Activated T-helper 1 cell treated with anti-CD3 and anti-CD28 coated beads, Interleukin-2, amount 50 U/mL, for 16 hours (primary cell): ENCODE measurements at places on chromosomes 2 and 18.

DNA sequence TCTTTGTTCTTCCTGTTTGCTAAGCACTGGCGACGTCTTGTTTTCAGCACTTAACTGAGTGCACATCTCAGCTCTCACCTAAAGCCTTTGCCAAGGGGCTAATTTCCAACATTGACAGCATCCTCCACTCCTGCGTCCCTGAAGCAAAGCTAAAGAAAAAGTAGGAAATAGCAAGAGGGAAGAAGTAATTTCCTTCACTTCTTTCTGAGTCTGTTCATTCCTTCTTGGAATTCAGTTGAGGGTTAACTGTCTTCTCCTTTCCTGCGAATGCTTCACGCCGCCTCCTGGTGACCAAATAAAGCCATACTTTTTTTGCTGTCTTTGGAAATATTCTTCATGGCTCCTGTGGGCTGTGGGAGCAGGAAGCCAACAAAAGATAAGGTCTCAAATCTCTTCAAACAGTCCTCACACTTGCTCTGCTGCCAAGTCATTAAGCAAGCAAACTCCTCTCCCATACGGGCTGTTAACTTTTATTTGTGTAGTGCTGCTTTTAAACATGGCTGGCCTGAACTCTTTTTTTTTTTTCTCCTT lies 100.9 kb downstream of the DPP10 start:
- no peak for DNase-seq

- no peak for DNase-seq
Measured at GRCh38 chr2:237540823-237541222, 25.6 kb upstream of the PRLH start.

DNA sequence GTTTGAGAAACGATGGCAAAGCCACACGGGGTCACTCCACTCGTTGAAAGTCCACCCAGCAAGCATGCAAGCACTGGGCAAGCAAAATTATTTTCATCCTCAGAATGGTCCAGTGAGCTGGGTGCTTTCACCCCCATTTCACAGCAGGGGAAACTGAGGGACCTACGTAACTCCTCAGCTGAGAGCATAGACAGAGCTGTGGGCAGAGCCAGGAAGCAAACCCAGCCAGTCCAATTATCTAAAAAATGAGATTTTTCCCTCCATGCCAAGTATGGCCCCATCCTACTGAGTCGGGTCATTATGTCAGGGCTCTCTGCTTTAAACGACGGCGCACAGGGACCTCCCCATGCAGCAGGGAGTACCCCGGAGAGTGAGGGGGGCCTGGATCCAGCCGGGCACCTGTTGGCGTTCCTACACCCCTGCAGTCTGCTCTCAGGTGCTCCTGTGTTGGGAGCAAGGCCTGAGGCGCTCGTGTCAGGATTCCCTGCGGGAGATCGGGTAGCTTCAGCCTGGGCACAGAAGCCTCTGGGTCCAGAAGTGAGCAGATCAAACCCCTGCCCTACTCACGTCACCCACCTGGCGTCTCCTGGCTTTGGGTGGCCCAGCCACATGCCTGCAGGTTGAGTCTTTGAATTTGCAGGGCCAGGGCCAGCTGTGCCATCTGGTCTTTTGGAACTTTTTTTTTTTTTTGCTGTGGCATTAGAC lies 17.3 kb downstream of the TWIST2 start:
- DNase-seq = no peak

GRCh38 chr2:104840156-104840555 lies 13.8 kb upstream of the POU3F3 start:
- DNase-seq = no peak

DNA sequence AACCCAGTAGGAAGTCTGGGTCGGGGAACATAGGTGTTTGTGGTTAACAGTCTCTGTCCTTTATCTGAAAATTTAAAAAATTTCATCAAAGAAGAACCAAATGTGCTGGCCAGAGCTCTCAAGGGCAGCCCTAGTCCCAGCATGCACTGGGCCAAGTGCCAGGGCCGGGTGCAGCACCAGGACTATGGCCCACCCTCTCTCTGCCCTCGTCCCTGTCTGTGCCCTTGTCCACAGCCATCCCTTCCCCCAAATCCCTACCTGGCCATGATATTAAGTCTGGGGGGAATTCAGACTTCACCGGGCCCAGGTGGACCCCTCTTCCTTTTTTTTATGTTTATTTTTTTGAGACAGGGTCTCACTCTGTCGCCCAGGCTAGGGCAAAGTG lies 14.4 kb upstream of the ZFP36L2 start:
- DNase-seq = no peak

DNA sequence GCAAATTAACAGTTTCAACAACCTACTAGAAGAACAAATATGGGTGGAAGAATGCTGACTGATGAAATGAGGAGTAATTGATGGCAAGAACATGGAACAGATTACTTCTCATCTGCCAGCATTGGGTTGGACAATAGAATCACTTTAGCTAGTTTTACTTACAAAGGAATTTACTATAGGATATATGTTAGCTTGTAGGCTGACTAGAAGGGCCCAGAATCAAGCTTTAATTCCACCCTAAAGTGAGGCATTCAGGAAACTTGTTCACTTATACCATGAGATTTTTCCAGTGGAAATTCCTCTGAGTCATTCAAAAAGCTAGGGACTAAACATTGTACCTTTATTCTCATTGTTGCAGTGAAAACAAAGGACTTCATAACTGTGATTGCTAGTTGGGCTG lies 5.0 kb upstream of the ZSWIM2 start:
- no peak for DNase-seq

DNA sequence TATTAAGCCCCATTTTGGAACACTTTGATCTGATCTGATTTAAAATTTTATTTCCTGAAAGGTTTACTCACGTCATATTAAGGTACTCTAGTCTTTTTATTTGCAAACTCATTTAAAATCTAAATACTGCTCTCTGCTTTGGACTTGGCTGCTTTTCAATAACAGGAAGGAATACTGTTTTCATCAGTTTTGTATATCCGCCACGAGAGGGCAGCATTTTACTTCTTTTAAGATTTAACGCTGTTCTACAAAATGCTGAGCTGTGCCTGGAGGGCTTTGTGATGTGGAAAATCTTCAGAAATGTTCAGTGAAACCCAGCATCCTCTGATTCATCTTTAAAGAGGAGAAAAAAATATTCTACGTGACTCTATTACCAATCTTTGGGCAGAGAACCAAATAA lies 37.5 kb upstream of the SLC38A11 start:
- no peak for DNase-seq

GRCh38 chr2:229372207-229372606 lies 101.1 kb upstream of the PID1 start:
- DNase-seq = no peak

GRCh38 chr2:217270485-217271121 lies 410.7 kb upstream of the TNP1 start:
- DNase-seq = no peak

DNA sequence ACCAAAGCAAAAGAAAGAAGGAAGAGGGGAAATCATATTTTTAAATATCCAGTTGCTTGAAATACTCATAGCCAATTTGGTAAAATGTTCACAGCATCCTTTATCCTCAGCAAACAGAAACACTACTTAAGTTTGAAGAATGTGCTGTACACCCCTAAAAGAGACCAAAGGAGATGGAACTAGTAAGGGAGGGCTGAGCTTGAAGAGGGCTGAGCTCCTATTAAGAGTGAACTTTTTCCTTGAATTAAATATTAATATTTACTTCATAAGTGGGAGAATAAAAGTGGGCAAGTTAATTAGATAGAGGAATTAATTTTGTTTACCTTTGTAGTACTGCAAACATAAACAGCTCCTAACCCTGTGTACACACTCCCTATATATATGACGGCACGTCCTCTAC lies 7.0 kb downstream of the EVX2 start:
- DNase-seq = no peak

DNA sequence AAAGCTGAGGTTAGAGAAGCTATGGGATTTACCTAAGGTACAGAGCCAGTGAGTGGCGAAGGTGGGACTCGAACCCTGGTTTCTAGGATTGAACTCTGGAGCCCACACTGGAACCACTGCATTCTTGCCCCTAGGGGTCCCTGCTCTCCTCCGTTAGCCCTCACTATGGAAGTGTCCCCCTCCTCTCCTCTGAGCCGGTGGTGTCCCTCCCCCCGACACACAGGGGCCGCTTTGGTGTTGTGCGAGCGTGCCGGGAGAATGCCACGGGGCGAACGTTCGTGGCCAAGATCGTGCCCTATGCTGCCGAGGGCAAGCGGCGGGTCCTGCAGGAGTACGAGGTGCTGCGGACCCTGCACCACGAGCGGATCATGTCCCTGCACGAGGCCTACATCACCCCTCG lies 8.5 kb upstream of the GMPPA start:
- no peak for DNase-seq

DNA sequence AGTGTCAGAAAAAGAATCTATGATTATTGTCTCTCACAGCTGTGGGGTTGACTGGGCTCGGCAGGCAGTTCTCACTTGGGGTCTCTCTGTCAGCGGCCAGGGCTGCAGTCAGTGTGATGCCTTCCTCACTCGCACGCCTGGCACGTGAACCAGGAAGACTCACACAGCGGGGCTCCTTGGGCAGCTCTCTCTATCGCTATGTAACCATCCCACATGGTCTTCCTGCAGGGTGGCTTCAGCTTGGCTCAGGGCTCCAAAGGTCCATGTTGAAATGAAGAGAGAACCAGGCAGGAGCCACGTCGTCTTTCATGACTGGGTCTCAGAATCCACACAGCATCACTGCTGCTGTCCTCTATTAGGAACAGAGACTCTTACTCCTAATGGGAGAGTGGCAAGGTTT lies 30.6 kb upstream of the SLC1A4 start:
- DNase-seq = no peak

- DNase-seq = no peak
Measured at GRCh38 chr2:201956361-201956760, 77.3 kb upstream of the FZD7 start.

DNA sequence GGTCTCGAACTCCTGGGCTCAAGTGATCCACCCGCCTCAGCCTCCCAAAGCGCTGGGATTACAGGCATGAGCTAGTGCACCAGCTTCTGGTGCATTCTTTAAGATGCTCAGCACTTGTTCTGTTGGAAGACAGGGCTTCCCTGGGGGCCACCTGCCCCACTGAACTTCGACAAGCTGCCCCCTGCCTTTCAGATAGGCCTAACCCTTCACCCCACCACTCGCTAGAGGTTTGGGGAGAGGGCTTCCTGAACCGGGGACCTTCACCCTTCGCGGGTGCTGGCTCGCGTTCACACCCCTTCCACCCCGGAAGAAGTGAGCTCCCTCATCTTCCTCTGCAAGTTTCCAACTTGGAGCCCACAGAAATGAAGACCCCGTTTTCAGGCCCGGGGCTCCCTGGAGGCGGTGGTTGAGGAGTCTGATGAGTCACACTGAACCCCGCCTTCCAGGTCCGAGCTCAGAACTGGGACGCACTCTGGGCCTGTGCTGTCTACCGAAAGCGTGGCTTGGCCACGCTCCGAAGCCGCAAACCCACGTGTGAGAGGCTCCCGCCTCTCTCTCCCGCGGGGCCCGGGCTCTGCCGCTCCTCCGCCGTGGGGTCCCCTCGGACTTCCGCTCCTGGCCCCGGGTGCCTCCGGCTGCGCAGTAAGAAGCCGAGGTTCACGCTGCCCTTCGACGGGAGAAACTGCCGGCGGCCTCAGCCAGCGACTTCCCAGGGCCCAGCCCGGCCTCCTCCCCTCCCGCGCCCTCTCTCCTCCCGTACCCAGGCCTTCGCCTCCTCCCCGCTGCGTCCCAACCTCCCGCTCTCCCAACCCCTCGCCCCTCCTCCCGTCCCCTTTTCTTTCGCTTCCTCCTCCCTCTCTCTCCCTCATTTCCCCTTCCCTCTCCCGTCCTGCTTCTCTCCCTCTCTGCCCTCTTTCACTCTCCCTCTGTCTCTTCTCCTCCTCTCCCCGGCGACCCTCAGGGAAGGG lies 47.5 kb upstream of the SP3 start:
- no peak for DNase-seq

DNA sequence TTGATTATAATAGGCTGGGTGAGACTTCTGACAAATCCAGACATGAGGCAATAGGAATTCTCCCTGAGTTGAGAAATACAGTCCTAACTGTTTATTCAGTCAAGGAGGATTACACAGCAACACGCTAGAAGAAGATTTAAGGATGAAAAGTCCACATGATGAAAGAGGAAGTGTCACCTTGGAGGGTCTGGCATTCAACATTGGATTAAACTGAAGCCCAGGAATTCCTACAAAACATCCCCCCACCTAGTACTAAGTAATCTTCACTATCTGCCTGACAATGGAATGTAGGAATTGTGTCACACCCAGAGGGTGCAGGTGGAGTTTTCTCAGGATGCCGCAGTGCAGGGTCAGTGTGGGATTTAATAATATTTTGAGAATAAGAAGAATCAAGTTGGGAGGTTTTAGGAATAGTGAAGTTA lies 142.4 kb downstream of the SOCS6 start:
- no peak for DNase-seq

GRCh38 chr18:39513186-39513585 lies 1947.6 kb upstream of the CELF4 start:
- DNase-seq = no peak

GRCh38 chr18:7307526-7307925 lies 76.6 kb downstream of the LRRC30 start:
- DNase-seq = no peak

DNA sequence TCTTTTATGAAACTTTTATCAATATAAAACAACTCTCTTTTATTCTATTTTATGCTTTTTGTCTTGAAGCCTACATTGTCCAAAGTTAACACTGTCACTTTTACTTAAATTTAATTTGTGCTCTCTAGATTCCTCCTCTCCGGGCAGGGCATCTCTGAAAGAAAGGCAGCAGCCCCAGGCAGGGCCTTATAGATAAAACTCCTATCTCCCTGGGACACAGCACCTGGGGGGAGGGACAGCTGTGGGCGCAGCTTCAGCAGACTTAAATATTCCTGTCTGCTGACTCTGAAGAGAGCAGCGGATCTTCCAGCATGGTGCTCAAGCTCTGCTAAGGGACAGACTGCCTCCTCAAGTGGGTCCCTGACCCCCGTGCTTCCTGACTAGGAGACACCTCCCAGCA lies 447.7 kb upstream of the FANCL start:
- DNase-seq = no peak

DNA sequence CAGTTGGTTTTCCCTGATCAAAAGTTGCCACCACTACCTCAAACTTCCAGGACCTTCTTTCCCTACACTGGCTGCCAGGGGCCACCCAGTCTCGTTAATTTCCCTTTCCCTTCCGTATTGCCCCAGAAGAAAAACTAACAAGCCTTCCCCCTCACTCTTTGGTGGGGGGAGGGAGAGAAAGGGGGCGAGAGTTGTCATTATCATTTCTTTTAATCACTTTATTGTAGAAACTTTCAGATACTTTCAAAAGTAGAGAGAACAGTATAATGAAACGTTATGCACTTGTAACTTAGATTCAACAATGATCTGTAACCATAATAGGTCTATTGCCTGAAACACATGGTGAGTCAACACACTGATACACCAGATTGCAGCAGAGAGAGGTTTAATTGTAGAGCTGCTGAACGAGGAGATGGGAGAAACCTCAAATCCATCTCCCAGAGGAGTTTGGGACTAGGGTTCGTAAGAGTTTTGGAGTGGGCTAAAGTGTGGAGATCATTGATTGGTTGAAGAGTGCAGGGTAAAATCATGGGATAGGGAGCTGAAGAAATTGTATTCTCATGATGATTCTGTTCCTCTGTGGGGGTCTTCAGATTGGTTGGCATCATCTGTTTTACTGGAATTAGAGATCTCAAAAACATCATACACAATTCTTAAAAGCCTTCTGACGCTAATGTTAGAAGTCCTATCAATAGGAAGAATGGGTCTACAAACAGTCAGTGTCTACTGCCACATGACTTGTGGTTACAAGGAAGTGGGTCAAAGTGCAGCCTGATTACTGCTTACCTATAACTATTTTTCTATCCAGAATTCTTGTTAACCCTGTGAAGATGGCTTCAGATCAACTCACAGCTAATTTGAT lies 2.6 kb upstream of the RNF149 start:
- no peak for DNase-seq
